Stimulated activated CD4-positive, alpha-beta T cell treated with anti-CD3 and anti-CD28 coated beads, Interleukin-1b, Interleukin-23, amount 100 ng/mL, for 4 hours (primary cell): ENCODE measurements at places on chromosomes 4 and X.

GRCh38 chr4:8315435-8316250 is 46.1 kb downstream of the HTRA3 start:
- no peak for DNase-seq

GRCh38 chr4:184416913-184417734 is 57.2 kb downstream of the IRF2 start:
- peak; percentile 14 for DNase-seq

DNA sequence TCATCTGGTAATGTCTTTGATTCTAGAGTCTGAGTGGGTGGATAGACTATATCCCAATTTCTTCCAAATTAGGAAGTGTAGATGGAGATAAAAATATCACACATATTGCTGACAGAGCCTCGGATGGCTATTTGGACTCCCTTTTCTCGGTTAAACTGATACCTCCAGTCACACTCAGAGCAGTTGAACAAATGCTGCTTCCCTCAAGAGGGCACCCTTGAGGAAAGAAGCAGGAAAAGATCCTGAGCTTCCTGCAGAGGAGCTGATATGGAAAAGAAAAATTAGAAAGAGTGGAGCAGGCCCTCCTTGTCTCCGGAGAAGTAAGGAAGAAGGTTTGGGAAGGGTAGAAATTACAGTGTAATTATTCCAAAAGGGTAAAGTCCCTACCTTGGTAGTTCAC is 96.2 kb upstream of the CCSER1 start:
- DNase-seq = no peak

DNA sequence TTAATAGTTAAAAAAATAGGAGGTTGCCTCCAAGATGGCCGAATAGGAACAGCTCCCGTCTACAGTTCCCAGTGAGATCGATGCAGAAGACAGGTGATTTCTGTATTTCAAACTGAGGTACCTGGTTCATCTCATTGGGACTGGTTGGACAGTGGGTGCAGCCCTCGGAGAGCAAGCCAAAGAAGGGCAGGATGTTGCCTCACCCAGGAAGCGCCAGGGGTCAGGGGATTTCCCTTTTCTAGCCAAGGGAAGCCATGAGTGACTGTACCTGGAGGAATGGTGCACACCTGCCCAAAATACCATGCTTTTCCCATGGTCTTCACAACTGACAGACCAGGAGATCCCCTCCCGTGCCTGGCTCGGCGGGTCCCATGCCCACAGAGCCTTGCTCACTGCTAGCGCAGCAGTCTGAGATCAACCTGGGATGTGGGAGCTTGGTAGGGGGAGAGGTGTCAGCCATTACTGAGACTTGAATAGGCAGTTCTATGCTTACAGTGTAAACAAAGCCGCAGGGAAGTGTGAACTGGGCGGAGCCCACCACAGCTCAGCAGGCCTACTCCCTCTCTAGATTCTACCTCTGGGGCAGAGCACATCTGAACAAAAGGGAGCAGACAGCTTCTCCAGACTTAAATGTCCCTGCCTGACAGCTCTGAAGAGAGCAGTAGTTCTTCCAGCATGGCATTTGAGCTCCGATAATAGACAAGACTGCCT is 47.5 kb downstream of the PPA2 start:
- no peak for DNase-seq

GRCh38 chrX:129496625-129497024 is 26.7 kb downstream of the SMARCA1 start:
- DNase-seq = no peak

DNA sequence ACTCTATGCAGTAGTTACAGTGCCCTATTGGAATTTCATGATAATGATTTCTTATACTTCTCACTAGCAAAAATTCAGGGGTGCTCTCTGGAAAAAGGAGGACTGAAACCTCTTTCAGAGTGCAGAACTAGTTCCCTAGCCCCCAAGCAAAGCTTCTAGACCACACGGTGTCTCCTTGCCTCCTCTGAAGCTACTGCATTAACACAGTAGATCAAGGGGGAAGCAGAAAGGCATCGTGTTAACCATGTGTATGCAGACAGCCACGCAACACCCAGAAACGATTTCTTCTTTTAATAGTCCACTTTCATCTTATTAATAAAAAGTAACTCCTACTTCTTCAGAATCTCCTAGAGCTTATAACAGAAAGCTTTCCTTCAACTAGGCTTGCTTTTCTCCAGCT is 44.7 kb downstream of the MAML3 start:
- DNase-seq = no peak

- DNase-seq = no peak
These were observed 56.9 kb upstream of the TADA2B start for GRCh38 chr4:6986072-6986780.

DNA sequence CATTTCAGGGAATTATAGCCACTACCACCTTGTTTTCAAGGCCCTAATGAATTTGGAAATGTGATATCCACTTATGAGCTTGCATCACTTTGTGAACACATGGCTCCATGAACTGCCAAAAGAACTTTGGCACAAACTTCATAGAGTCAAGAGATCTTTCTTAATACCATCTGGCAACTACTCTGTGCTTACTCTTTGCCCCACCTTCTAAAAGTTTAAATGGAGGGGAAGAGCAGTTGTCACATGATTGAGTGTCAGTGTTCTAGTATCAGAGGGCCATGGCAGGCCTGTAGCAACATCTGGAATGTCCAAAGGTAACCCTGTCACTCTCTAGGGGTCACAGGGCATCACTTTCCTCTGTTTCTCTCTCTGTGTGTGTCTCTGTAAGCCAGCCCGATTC is 2.6 kb upstream of the ADH1B start:
- DNase-seq = no peak

DNA sequence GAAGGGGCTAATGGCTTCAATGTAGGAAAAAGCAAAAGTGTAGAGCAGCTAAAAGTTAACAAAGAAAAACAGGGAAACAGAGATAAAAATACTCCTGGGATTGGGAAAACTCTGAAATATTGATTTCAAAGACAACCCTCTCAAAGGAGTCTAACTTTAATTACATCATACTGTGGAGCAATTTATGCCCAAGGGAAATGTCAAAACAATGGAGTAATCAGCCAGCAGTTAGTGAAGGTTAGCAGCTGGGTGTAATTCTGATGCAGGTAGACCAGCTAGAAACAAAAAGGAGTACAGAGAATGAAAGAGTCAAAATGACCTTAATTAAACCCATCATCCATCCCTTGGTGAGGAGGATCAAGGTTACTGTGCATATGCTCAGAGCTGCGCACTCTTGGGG is 169.0 kb downstream of the ADAM29 start:
- no peak for DNase-seq

DNA sequence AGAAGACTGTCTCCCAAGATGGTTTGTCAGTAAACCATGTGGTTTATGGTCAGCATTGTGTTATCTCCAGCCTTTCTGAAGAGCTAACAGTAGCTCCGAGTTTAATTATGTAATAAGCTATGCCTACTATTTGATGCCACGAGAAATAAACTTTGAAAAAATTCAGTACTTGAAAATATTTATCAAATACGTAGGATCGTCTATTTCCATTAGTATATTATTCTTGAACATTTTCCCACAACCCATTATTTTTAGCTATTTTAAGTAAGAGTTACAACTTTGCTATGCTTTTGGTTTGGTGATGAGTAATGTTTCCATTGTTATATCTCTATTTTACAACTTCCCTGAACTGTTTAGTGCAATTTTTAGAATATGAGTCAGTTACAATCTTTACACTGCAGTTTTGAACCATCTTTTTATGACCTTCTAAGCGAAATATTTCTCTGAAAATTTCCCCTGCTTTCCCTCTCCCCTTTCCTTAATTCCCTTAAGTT is 44.5 kb upstream of the TRIM2 start:
- DNase-seq = no peak

DNA sequence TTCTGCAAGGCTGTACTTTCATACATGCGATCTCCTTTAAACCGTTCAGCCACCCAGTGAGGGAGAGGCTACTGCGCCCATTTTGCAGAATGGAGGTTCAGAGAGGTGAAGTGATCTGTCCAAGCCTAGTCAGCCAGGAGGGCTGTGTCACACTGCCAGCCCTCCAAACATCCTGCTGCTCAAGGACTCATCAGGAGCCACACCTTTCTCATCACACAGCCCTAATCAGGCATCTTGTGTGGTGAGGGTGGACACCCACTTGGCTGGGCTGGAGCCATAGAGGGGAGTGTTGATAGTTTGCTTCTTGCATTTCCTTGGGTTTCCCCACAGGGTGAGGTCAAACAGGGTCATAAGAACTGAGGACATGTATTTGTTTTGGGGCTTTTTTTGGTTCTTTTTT is 5.4 kb upstream of the CXCR3 start:
- no peak for DNase-seq

GRCh38 chrX:85516131-85516530 is 136.7 kb upstream of the POF1B start:
- no peak for DNase-seq

DNA sequence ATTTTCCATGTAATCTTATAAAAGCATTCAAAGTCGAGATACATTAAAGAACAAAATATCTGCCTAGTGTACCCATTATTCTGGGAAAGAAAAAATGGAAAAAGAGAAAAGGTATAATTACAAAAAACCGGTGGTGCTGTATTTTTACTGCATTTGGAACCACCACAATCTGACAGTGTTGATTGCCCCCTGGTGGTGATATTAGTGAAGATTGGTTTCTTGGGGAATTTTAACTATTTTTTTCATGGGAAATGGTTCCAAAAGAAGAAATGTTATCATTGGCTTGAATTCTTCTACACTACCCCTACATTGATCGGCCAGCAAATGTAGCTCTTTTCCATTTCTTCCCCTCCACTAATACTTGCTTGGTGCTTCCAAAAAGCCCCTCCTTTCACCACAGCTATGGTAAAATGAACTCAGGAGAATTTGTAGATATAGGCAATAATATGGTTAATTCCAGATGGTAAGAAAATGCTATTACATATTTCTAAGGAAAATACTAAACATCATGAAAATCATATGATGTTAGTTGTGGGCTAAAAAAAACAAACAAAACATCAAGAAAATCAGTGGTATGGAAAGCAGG is 50.0 kb downstream of the COX18 start:
- DNase-seq = no peak

DNA sequence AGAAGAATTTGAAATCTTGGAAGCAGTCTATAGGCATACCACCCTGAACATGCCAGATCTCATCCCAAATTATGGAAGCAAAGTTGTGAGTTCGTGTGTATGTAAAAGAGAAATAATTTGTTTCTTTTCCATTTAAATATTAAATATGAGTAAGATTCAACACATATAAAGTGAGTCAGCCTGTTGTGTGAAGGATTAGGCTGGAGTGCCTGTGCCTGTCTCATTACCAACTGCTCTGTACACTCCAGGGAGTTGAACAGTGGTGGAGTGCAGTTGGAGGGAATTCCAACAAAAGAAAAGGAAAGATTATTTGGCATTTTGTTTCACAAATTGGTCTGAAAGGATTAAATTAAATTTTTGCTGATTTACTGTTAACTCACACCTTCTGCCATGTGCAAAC is 435.6 kb downstream of the FAT4 start:
- DNase-seq = no peak

DNA sequence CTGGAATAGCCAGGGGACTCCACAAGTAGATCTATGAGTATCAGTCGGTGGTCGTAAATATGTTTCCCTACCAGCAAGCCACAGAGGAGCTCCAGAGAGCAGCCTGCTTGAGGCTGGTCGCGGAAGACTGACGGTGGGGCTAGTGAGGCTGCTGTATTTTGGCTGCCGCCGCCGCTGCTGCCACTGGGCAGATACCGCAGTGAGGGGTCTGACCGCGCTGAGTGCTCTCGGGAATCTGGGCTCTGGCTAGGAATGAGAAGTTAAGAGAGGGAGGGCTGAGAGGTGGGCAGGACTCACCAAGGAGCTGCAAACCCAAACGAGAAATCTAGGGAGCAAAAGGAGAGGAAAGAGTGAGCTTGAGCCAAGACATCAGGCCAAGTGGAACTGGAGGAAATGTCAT is at the start of gene EXOC1L:
Gene EXOC1L (plus strand): TSS at position 157 of the 400 bp plus-strand sequence. CDS start 237 bp downstream, at position 394.
- no peak for DNase-seq

DNA sequence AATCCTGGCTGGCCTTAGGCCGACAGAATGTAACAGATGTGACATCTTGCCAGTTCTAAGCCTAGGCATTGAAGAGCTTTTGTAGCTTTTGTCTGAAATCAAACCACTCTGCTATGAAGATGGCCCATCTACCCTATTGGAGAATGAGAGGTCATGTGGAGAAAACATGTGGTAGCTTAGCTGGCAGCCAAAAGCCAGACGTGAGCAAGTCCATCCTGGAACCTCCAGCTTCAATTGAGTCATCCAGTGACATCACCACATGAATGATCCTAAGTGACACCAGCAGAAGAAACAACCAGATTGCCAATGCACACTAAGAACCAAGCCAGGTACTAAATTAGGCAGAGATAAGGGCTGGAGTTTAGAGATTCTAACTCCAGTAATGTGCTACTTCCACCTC is 154.8 kb upstream of the ZFP42 start:
- DNase-seq = no peak

DNA sequence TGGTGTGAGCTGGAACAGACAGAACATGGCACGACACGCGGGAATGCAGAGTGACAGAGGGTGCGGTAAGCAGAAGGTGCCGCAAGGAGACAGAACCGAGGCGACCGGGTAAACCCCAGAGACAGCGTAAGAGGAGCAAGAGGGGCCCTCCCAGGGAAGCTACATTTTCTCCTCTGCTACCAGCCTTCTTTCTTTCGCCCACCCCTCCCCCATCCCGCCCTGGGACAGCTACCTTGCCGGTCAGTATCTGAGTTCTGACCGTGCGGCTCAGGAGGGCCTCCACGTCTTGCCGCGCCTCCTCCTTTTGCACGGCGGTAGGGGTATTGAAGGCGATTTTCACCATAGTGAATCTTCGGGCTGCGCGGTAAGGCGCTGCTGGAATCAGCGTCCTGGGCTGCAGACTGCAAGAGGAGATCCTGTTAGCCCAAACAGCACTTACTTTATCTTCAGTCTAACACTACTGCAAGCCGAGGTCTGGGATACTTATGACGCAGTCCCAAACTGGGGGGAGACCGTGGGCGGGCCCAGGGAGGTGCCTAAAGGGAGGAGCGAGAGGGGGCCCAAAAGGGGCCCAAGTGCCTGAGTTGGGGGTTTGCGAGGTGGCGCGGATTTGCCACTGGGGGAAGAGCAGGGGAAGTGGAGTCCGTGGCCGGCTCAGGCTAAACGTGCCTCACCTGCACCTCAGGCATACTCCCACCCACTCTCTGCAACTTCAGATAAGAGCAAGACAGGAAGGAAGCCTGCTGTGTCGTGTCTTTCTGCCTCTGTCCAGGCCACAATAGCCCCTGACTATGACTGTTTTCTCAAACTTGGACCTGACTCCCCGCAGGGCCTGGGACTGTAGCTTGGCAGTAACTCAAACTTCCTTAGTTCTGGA is at the start of gene ITM2A:
Gene ITM2A (minus strand): TSS at position 462 of the 877 bp plus-strand sequence. CDS start 119 bp downstream, at position 343.
- peak; percentile 29 for DNase-seq
